ENCODE measurements at places on chromosomes 4 and X.

GRCh38 chr4:92483341-92483740 lies 179.6 kb downstream of the GRID2 start:
- no peak for DNase-seq

- DNase-seq, result no peak
Observed at GRCh38 chr4:1057403-1057745, 45.9 kb downstream of the FGFRL1 start.

GRCh38 chr4:1746919-1747602 lies 25.7 kb downstream of the TACC3 start:
- no peak for DNase-seq

DNA sequence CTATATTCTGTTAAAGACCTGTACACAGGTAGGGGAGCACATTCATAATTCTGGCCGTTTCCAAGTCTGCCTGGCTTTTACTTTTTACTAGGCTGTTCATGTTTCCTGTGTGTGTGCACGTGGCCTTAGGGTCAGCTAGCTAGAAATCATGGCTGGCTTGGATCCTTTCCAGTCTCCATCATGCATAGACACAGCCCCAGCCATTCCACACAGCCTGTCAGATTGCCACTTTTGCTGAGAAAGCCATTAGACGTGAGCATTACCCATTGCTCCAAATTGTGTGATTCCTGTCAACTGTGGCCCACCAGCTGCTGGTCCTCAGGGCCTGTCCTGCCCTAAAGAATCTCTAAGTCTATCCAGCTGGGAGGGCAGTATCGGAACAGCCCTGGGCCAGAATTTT lies 11.4 kb upstream of the SORCS2 start:
- no peak for DNase-seq

GRCh38 chr4:26860922-26861433 lies 337 bp downstream of the STIM2 start:
- DNase-seq, result no peak

DNA sequence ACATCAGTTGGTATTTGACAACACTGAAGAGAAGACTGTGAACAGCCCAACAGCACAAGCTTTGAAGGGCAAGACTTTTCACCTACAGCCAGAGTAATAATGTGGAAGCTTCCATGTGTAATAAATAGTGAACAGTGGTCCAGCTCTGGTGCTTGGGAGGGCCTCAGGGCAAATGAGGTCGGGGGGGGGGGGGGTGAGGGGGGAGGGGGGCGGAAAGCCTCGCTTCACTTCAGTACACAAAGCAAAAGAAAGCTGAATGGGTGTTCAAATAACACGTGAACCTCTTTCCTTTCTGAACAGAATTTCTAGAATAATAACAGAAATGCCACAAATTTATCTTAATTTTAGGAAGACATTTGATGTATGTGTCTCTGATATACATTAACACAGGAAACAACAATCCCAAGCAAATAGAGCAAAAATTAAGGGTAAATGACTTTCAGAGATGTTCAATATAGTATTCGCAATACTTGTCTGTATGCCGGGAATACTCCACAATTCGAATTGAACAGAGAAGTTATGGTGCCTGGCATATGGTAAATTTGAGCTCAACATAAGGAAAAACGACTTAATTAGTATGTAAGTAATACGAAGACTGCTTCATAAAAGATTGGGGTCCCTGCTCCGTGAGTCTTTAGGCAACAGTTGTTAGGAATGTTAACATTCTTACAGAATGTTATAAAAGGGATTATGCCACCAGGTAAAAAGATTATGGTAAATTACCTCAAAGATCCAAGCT lies 92.6 kb downstream of the FRYL start:
- DNase-seq, result no peak

DNA sequence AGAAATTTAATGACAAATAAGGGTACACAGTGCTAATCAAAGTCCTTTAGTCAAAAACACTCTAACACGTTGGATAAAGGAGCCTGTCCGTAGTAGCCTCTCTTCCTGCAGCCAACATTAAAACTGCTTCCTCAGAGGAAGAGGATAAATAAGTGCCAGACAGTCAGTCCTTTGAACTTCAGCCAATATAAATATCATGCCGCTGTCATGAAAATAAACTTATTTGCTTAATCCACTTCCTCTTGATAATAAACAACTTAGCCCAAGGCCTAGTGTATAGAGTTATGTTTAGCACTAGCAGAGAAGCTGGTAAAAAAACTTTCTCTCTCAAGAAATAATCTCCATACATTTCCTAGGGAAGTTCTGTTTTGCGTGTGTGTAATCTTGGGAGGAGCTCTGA lies 196.7 kb downstream of the HS3ST1 start:
- no peak for DNase-seq

DNA sequence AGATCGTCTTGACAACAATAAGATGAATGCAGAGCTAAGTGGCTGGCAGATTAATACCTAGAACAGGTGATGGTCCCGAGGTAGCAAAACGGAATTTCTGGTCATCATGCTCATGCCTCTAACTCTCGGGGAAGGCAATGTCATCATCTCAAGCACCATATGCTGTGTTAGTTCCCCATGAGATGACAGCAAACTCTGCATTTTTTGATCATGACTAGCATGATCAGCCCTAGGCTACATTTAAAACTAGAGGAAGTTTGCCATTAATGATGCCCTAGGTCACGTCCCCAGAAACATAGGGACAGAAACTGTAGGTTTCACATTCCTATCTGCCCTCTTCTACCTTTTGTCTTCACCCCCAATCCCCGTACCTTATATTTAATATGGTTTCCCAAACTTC lies 11.6 kb downstream of the LPAR4 start:
- no peak for DNase-seq

DNA sequence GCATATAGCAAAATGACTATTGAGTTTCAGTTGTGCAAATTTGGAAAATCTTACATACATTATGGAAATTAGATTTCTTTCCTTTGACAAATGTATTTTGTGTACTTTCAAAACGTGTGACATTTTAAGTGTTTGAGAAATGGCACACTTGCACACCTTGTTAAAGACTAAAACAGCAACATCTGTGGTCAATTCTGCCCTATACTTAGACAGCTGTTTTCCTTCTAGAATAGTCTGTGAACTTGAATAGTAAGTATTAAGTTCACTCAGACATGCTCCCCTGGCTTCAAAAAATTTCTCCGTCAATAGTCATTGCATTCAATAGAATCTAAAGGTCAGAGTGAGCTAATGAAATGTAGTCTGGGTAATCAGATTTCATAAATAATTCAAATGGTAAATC lies 21.7 kb upstream of the TBC1D9 start:
- DNase-seq, result no peak

DNA sequence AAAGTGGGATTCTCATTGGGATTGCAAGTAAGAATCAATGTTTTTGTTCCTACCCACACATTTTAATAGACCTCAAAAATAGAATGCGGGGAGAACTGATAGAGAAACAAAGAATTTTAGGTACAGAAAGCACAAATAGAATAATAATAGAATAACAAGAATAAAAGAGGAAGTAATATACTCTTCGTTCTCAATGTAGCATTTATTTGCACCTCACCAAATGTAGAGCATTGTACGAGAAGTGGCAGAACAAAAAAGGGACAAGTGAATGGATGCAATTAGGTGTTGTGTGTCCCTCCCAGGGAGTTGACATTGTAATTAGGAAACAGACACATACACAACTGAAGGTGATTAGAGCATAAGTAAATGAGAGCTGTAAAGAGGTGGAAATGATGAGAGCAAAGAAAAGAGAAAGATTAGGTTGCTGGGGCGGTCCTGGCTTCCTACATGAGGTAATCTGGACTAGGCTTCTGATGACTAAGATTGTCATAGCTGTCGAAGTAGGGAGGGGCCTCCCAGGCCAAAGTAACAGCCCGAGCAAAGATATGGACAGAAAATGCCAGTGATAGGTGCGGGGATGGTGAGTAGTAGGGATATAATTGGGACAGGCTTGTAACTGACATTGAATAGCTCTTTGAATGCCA lies 10.4 kb downstream of the RAB9A start:
- DNase-seq, result no peak

- DNase-seq, result no peak
Observed at GRCh38 chrX:1138476-1139184, 73.8 kb downstream of the CRLF2 start.

GRCh38 chr4:26458157-26458561 lies 32.1 kb downstream of the CCKAR start:
- DNase-seq, result no peak

DNA sequence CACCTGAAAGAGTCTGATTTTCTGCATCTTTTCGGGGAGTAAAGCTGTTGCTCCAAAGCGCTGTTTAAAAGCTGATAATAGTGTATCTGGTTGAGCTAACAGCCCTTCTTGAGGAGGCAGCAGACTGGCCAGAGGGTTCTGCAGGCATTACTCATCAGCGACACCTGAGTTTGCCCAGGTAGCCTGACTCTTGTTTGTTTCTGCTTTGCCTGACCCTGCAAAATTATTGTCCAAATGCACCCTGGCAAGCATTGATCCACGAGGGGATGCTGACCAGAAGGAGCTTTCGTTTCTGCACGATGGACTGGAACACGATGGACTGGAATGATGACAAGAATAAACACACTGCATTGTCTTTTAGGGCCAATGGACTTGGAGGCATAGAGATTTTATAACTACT lies 6.2 kb downstream of the CD99 start:
- DNase-seq, result no peak

- no peak for DNase-seq
Observed at GRCh38 chr4:89486042-89486441, 178.4 kb upstream of the GPRIN3 start.

DNA sequence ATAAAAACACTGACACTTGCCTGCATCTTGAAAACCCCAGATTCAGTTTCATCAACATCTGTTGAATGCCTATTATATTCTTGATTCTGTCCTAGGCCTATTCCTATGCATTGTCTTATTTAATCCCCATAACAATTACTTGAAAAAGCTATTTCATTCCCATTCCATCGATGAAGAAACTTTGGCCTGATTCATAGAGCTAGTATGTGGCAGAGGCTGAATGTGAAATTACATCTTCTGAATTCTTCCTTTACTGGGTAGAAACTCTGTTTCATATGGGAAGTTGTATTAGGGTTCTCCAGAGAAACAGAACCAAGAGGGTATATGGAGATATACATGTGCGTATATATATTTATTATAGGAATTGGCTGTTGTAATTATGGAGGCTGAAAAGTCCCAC lies 35.0 kb upstream of the SLC4A4 start:
- no peak for DNase-seq

GRCh38 chr4:4759232-4759631 lies 100.2 kb upstream of the MSX1 start:
- no peak for DNase-seq

- DNase-seq, result no peak
Observed at GRCh38 chr4:154132406-154132805, 343.5 kb upstream of the SFRP2 start.

- no peak for DNase-seq
Observed at GRCh38 chrX:104254442-104255115, at the start of gene ESX1. ESX1 (minus strand) TSS chrX:104254933; CDS start chrX:104254849, 84 bp downstream.

- no peak for DNase-seq
Observed at GRCh38 chr4:102678695-102679335, 82.0 kb downstream of the MANBA start.

DNA sequence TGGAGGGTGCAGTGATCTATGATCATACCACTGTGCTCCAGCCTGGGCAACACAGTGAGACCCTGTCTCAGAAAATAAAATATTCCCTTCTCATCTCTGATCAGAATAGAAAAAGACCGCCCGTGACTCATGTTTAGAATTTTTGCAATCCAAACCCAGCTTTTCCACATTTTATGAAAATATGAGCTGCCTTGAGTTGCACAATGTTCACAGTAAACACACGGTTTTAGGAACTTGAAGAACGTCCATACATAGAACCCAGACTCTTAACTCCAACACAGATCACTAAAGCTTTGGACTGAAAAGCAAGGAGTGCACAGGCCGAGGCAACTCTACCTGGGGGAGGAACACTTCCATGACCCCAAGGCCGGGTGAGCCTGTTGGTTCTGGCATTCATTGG lies 305.0 kb downstream of the TENM3 start:
- no peak for DNase-seq

GRCh38 chr4:20262221-20262620 lies 10.5 kb downstream of the SLIT2 start:
- DNase-seq, result no peak

GRCh38 chrX:138946926-138947325 lies 235.4 kb upstream of the FGF13 start:
- DNase-seq, result no peak

DNA sequence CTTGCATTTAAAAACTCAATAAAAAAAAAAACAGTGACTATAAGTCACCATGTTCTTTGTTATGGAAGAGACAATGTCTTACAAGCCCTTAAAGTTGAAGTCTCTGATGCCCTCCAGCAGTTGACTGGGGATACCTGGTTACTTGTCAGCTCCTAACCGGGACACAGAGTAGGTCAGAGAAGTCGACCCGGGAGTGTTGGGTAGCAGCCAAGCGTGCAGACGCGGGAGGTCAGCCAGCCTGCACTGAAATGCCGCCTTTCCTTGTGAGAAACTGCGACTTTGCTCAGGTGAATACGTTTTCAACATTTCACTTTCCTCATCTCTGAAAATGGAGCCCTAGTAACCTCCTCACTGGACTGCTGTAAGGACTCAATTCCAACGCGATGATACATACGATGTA lies 81.8 kb downstream of the F11 start:
- DNase-seq, result no peak

DNA sequence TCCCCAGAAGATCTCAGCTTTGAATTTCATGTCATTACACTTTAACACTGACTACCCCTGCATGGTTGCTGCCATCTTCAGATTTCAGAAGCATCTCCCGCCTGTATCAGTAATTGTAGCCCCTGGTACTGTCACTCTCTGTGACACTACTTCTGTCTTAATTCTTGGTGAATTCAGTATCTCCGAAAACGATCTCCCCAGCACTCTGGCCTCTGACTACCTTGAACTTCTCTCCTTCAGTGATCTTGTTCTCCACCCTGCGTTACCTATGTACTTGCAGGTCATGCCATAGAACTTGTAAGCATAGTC lies 53.8 kb upstream of the ABCG2 start:
- DNase-seq, result no peak

DNA sequence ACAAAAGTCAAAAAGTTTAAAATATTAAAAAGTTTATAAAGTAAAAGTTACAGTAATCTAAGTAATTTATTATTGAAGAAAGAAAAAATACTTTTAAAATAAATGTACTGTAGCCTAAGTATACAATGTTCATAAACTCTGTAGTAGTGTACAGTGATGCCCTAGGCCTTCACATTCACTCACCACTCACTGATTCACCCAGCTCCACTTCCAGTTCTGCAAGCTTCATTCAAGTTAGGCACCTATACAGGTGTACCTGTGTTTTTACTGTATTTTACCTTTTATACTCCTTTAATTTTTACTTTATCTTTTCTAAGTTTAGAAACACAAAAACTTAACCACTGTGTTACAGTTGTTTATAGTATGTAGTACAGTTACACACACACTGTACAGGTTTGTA lies 40.1 kb upstream of the AGA start:
- no peak for DNase-seq

DNA sequence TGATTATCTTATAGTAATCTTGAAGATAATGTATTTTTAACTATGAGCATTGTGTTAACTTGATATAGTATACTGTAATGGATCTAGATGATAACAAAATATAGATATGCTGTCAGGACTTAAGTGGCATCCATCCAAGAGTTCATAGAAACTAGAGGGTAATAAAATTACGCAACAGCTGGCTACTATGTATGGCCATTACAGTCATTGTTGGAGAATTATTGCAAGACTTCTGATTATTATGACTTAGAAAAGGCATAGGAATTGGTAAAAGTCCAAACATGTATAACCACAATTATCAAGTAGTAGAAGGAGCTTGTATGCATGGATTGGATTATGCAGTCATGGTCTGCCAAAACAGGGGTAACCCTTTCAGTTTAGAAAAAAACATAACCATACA lies 9.5 kb downstream of the OGT start:
- no peak for DNase-seq
